ENCODE measurements at places on chromosomes 11 and 22. TPM values are rescaled to one million over a fixed set of nuclear protein-coding genes. Genes with fewer than 3 reads are reported as not detected.

GRAP2 gene
- not detected for total RNA-seq

EHF gene
- not detected for total RNA-seq

KDELR3 gene
- 192 TPM for total RNA-seq

DNAJB7 gene
- total RNA-seq, result not detected

MRGPRX4 gene
- total RNA-seq, result not detected

USP47 gene
- total RNA-seq, result 47.0 TPM

CFAP300 gene
- total RNA-seq, result 10.8 TPM

SCO2 gene
- 0.81 TPM for total RNA-seq

CCDC117 gene
- total RNA-seq, result 13.0 TPM

UBQLN3 gene
- not detected for total RNA-seq

UBQLNL gene
- not detected for total RNA-seq

C11orf24 gene
- total RNA-seq, result 50.7 TPM

USP2 gene
- not detected for total RNA-seq

NEFH gene
- total RNA-seq, result 2.3 TPM

OR5A2 gene
- not detected for total RNA-seq

NECTIN1 gene
- 5.8 TPM for total RNA-seq

RHOD gene
- 11.5 TPM for total RNA-seq

AQP11 gene
- 0.65 TPM for total RNA-seq

MMP1 gene
- 1.5 TPM for total RNA-seq

PARVB gene
- 77.0 TPM for total RNA-seq

FAT3 gene
- 0.49 TPM for total RNA-seq

OR2AG2 gene
- not detected for total RNA-seq

GLYATL1 gene
- total RNA-seq, result 2.0 TPM

All from cardiac atrium fibroblast (primary cell).